ENCODE measurements at places on chromosomes 1 and 21. TPM values are rescaled to one million over a fixed set of nuclear protein-coding genes. Genes with fewer than 3 reads are reported as not detected.

- peak; percentile 92 for DNase-seq
Observed at GRCh38 chr1:24201941-24202440, 14.9 kb upstream of the IFNLR1 start.

The PROK1 gene
- not detected for total RNA-seq

GRCh38 chr1:234911787-234912186, 216.8 kb downstream of the TOMM20 start:
- DNase-seq, result no peak

- no peak for DNase-seq
Observed at GRCh38 chr1:231636157-231636556, 9.6 kb downstream of the DISC1 start.

DNA sequence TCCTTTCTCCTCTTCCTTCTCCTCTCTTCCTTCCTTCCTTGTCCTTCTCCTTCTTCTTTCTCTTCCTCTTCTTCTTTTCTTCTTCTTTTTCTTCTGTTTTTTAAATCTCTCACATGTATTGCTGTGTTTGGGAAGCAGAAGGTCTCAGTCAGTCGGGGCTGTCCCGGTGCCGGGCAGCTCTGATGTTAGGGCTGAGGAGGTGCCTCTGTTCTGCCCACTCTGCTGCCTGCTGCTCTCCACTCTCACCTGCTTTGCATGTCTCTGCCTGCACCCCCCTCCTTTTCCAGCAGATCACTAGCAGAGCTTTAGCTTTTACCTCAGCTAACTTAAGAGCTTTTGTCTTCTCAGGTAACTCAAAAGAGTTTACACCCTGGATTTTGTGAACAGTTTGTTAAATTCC, 276.6 kb downstream of the CHRM3 start:
- no peak for DNase-seq

The DIO1 gene
- not detected for total RNA-seq

The NCDN gene
- total RNA-seq, result 40.7 TPM

DNA sequence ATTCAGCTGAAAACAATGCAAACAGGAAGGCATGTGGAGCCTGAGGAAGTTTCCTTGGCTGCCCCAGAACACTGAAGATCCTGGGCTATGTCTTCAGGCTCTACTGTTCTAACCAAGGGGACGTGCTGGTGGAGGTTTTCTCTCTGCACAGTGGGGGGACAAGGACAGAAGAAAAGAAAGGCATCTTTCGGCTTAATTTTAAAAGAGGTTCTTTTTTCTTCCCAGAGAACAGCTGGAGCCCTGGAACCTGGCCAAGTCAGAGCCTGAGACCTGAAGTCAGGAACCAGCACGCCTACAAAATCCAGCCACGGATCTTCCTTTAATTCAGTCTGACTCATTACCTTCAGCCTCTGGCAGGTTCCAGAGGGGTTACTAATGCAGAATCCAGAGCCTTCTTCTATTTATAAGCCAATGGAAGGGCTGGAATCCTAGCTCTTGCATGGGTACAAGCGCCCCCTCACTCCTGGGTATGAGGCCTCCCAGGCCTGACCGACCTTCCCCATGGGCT, 19.8 kb downstream of the CTNNBIP1 start:
- no peak for DNase-seq

DNA sequence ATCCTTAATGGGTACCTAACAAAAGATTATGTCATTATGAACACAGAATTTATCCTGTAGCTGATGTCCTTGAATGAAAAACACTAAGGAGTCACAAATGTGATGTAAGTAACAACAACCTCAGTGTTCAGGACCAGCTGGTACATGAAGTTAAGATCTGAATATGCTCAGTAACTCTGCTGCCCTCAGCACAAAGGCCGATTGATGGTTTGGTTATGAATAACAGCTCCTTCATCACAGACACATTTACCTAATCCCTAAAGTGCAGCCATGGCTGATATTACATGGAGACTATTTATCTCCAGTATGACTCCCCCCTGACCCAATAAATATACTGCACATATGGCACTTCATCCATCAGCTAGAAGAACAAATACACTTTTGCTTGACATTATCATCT, 75.2 kb downstream of the PLPPR5 start:
- no peak for DNase-seq

DNA sequence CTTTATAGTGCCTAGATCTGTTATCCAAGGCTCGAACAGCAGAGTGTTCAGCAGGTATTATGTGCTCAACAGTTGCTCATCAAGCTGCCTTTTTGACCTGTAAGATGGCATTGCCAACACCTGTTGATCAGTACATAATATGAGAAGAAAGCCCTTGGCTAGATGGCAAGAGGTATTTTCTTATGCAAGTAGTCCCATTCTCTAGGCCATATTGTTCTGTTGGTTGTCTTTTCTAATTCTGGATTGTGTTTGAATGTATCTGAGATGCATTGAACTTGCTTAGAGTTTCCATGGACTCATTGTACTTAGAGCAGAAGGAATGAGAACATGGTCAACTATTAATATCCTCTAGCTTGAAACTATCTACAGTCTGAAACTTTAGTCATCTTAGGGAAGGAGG, 57.4 kb downstream of the LRRC8D start:
- DNase-seq, result no peak

GRCh38 chr21:34510148-34511142, 1.6 kb downstream of the KCNE1 start:
- no peak for DNase-seq

DNA sequence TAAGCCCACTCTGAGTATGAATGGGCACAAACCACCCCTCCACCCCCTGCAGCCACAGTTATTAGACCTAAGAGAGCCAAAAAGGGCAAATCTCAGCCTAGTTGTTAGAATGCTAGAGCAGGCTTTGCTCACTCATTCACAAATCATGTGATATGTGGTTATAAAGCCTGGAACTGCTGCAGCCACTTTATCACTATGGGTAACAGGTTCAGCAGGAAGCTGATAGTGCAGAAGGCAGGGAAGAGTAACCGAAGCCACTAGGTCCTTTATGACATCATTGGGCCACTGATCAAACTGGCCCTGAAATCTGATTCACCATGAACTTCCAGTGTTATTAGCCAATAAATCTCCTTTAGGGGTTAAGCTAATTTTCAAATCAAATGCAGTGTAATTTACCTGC, 134.7 kb downstream of the GRIK1 start:
- no peak for DNase-seq

The ACTL8 gene
- total RNA-seq, result not detected

The PTPRF gene
- 75.7 TPM for total RNA-seq

DNA sequence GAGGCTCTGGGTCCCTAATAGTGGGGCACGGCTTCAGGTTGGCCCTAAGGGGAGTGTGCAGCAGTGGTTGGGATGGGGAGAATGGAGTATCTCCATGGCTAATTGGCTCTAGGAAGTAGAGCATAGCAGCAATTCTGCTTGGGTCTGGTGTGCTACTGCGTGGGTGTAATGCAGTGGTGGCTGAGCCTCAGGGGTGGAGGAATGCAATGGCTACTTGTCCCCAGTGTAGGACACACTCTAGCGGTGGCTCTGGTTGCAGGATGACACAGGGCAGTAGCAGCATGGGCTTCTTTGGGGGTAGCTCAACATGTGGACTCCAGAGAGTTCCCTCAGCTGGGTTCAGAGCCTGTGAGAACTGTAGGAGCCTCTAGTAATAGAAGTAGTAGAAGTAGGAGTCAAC, 91.2 kb upstream of the FAM78B start:
- no peak for DNase-seq

GRCh38 chr1:109630898-109631512, 11.4 kb downstream of the AMPD2 start:
- DNase-seq, result no peak

- no peak for DNase-seq
Observed at GRCh38 chr1:172351754-172352161, 68.7 kb upstream of the C1orf105 start.

The C4BPA gene
- not detected for total RNA-seq

GRCh38 chr21:24955275-24955961, 651.9 kb downstream of the MRPL39 start:
- no peak for DNase-seq

The FCN3 gene
- not detected for total RNA-seq

The SAMD13 gene
- total RNA-seq, result 5.1 TPM

The ZBTB7B gene
- total RNA-seq, result 2.4 TPM

GRCh38 chr1:9653210-9653490, 1.6 kb downstream of the PIK3CD start:
- DNase-seq, result no peak

The CYP4A22 gene
- total RNA-seq, result 0.27 TPM

The SERPINC1 gene
- total RNA-seq, result not detected

GRCh38 chr1:98276514-98276913, 355.7 kb upstream of the DPYD start:
- no peak for DNase-seq

DNA sequence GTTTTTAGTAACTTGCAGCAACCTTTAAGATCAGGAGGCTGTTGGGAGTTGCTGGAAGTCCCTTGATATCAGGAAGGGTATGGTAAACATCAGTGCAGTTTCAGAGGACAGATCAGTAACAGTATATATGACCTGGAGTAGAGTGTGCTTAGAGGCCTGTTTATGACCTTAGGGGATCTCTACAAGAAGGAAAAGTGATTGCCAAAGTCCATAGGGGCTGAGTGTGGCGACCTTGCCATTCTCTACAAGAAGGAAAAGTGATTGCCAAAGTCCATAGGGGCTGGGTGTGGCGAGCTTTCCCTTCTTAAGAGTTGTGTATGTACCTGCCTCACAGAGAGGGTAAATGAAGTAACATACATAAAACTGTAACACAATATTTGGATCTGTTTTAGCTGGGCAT, 28.5 kb upstream of the AXDND1 start:
- DNase-seq, result no peak

DNA sequence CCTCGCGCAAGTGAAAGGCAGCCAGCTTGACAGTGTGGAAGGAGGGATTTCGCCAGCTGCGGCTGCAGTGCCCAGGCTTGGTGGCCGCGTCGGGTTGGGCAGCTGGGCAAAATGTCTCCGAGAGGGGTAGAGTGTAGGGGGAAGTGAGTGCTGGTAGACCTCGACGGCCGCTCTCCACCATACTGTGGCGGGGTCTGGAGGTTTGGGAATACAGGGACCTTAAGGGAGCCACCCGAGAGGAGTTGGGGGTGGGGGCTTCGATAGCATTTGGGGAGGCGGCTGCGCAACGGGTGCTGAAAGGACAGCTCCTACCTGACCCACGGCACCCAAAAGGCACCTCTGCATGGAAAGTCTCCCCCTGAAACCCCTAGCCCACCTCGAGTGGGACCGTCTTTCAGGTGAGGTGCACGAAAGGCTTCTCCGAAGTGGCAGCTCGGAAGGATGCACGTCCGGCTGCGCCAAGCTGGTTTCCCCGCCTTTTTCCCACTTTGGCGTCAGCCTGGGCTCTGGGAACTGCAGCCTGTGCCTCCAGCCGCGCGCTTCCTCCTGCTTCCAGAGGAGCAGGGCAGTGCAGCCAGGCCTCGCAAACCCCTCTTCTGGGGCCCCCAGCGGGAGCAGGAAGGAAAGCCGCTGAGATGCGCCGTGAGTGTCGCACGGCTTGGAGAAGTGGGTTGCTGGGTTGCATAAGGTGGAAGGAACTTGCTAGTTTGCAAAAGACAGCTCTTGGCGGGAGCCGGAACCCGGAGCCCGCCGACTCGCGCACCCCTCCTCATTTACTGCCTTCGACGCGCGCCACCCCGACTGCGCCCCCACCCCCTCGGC, 531 bp upstream of the HMGN2 start:
- DNase-seq, result peak; percentile 56

GRCh38 chr1:222099746-222100145, 357.9 kb upstream of the DUSP10 start:
- no peak for DNase-seq

DNA sequence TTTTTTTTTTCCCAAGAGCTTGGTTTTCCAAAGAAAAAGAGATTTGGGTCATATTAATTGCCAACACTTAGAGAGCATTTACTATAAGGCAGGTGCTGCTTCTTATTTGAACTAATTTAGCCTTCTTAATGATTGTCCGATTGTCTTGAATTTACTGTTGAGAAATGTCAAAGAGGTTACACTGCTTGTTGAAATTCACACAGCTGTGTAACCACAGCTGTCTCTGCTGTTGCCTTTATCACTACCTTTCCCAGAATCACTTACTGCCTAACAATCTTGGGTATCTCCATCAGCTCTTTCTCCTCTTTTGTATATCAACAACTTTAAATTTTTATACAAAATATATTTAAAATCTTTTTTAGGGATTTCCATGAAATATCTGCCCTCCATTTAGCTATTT, 115.6 kb downstream of the UCHL5 start:
- DNase-seq, result no peak

- DNase-seq, result no peak
Observed at GRCh38 chr1:44532567-44532944, 127.5 kb downstream of the RNF220 start.

DNA sequence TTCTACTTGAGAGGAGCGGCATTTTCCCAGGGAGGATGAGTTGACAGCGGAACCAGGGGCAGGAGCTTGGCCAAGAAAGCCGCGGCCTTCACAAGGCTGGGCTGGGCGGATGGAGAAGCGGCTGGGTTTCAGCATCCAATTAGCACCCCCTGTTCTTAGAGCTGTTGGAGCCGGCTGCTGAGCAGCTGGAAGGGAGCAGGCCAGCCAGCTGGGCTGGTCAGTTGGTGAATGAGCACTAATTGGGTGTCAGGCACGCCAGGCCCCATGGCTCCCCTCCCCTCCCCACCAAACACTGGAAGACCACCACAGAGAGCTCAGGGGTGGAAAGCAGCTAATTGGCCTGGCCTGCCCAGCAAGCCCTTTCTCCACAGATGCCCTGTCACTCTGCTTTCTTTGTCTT, 245.6 kb downstream of the RRAGC start:
- DNase-seq, result no peak

- DNase-seq, result no peak
Observed at GRCh38 chr21:34080710-34081109, 7.3 kb downstream of the MRPS6 start.

The ASCL5 gene
- not detected for total RNA-seq

GRCh38 chr21:37546949-37547614, 180.5 kb downstream of the DYRK1A start:
- no peak for DNase-seq

- DNase-seq, result peak; percentile 32
Observed at GRCh38 chr1:161725908-161726472, 4.6 kb downstream of the FCRLB start.

The SLFNL1 gene
- total RNA-seq, result 3.4 TPM

All from cerebellum (tissue), 4 donors.